Common myeloid progenitor, CD34-positive (primary cell): ENCODE measurements at places on chromosomes 11 and 22.
A peak's percentile ranks its signal among the peaks of the same experiment; 100 is the strongest.

DNA sequence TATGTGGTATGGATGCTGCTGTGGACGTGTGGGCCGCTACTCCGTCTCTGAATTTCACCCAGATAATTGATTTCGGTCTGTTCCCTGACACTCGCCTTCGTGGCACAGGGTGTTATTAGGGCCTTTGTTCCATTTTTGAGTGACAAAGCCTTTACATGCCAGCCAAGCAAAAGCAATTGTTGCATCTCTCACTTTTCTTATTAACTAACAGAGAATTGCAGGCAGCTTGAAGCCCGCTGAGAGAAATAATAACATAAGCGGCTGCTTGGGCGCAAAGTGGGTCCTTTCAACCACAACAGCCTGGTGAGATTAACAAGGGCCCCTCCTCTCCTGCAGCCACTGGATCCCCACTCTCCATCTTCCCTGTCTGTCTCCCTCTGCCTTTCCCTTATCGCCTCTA is 449.4 kb downstream of the NTM start:
- no peak for DNase-seq

DNA sequence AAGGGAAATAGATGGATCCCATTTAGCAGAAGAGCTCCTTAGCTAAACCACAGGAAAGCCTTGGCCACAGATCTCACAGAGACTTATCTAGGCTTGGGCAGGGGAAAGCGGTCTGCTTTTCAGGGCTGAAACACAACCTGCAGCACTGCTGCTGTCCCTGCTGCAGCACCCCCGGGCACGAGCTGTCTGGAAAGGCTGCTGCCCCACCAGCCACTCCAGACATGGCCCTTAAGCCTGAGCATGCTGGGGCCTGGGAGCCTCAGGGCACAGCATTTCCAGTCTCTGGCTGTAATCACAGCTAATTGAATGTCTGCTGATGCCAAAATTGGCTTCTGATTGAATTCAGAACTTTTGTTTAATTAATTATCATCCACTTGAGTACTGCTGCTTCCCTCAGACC is 115.0 kb downstream of the TMPRSS5 start:
- DNase-seq: no peak

GRCh38 chr11:70536051-70536877 is 137.9 kb downstream of the CTTN start:
- no peak for DNase-seq

- no peak for DNase-seq
Measured at GRCh38 chr11:22426915-22427314, 88.7 kb downstream of the SLC17A6 start.

DNA sequence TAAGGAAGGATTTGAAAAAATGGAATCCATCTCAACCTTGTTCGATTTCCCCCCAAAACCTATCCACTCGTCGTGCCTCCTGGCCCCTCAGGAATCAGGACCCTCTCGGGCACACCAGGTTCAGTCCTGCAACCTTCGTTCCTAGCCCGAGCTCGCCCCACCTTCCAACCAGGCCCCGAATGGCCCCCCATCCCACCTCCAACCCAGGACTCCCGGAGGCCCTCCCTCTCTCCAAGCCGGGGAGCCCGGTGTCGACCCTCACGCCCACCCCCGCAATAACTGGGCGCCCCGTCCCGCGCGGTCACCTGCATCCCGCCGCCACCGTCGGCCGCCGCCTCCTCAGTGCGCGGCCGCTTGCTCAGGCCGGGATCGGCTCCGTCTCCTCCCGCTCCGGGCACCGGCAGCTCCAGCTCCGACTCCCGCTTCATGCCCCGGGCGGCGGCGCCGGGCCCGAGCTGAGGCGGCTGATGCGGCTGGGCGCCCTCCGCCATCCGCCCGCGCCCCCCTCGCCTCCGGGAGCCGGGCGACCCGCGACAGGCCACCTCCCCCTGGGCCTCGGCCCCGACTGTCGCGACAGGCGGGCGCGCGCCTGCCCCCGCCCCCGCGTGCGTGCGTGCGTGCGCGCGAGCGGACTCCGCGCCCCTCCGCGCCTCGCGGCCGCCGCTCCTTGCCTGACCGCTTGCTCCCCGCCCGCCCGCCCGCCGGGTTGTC is 534 bp downstream of the RBFOX2 start:
- DNase-seq: no peak

DNA sequence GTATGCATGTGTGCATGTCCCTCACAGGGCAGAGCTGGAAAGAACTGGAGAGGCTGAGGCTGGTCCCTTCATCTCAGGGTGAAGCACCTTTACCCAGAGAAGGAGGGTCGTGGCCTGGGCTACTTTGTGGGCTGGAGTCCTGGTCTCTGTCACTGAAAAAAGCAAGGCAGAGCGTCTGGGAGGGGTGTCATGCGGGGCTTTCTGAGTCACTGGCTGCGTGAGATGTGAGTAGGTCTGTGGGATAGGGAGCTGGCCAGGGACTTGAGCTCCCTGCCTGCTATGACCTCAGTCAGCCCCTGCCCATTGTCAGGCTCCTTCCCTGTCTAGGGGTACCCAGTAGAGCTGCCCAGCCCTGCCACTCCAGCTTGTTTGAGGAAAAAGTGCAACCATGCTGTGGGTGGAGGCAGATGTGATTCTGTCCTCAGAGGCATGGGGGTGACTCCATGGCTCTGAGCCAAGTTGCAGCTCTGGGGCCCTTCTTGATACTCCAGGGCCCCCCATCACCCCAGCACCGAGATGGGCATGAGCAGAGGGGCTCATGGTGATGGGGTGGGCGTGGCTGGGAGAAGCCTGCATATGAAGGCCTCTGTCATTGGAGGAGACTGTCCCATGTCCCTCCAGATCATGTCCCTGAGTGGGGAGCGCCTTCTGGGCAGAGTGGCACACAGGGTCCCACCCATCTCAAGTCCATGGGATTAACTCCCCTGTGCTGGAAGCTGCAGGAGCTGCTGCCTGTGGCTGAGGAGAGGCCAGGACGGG is 27.8 kb downstream of the KCNQ1 start:
- no peak for DNase-seq

DNA sequence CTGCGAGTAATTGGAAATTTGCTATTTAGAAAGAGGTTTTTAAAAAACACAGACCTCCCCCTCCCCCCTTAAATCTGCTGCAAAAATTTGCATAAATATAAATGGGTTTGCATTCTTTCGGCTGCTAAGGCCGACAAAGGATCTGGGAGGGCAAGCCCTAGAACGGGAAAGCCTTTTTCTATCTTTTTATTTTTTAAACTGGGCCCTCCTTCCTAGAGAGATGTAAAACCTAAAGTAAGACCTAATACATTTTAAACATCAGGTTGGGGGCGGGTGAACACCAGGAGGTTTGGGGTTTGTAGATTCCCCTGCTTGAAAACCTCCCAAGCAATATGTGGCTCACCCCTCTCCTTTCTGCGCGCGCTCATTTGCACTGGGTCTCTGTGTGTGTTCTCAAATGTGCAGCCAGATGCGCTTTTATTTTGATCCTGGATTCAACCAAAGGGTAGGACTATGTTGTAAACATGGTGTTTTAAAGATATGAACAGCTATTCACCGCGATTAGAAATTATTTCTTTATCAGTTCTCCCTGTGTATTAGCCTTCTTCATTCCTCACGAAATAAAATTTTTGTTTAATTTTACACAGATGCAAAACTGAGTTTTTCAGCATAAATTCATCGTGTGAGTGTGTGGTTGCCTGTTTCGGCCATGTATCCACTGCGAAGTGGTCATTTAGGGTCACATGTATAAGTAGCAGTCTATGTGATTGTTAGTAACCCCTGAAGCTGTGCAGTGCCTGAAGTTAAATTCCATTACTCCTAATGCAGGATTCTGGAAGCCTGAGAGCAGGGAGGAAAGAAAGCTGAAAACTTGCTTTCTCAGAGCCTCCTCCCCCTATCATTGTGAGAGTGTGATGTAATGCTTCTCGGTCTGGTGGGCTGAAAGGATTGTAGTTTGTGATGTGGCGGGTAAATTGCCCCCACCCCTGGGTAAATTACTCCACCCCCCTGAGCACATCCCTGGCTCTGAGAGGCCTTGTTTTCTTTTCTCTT is 988 bp downstream of the TNRC6B start:
- DNase-seq: no peak

- no peak for DNase-seq
Measured at GRCh38 chr11:3042496-3043314, 14.5 kb downstream of the CARS1 start.

- no peak for DNase-seq
Measured at GRCh38 chr22:37273126-37273845, 9.0 kb upstream of the CYTH4 start.

DNA sequence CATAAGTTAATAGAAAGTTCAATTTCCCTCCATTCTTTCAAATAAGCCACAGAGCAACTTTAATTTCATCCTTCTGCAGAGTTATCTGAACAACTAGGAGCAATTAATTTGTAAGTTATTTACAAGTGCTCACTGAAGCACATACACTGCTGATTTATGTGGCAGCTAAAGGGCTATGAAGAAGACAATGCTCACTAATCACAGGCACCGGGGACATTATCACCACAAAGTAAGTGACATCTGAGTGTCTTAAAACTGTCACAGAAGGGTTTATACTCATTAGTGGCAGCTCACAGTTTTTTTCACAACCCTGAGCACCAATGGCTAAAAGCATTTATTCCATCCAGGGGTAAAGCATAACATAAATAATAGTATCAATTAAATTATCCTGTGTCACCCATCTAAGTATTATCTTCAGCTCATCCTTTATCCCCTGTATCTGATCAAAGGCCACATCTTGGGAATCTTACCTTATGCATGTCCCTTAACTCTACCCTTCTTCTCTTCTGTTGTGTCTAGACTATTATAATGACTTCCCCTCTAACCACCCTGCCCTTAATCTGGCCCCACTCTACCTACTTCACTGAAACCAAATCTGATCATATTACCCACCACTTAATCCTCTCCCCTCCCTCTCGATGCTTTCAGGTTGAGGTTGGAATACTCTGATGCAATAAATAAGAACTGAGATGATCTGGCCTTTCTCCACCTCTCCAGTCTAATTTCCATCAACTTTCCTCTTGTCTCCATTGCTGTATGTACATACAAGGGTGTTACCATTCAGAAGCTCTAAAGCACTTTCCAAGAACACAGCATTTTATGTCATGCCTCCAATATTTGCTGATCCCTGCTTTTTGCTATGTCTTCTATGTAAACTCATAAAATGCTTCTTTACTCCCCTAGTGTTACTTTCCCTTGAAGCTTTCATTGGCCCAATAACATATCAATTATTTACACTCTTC is 252.7 kb downstream of the CASP12 start:
- DNase-seq: no peak

DNA sequence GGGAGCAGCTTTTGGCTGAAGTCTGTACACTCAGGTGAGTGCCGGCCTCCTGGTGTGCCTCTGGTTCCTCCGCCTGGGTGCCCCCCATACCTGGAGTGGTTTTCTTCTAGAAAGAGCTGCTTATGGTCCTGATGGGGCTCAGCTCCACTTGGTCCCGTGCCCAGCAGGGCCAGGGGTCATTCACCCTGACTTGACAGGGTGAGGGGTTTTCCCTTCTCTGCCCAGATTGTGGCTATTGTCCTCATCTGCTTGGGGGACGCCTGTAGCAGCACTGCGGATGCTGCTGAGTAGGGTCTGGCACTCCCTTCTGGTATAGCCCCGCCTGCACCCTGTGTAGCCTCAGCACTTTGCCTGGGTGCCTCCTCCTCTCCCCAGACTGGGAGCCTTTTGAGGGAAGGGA is 8.2 kb downstream of the OMP start:
- DNase-seq: no peak

- peak; percentile 46 for DNase-seq
Measured at GRCh38 chr11:43467958-43468357, 109.2 kb downstream of the TTC17 start.

DNA sequence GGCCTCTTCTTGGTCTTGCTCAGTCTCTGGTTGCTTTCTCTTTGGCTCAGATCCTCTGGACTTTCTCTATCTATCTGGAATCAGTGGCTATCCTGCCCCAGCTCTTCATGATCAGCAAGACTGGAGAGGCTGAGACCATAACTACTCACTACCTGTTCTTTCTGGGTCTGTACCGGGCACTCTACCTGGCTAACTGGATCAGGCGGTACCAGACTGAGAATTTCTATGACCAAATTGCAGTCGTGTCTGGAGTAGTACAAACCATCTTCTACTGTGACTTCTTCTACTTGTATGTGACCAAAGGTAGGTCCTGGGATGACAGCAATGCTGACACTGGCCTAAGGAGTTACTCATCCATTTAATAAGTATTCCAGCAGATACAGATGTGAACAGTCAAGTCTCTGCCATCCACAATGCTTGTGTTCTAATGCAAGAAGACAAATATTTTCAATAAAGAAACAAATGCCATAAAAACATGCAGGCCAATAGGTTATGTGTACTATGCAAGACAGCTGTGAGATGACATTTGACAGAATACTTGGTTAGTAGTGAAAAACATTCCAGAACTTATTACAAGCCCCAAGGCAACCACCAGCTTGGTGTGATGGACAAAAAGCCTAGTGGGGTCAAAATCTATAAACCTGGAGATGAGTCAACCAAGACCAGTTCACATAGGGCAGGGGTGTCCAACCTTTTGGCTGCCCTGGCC is 13.4 kb downstream of the KDELR3 start:
- no peak for DNase-seq

DNA sequence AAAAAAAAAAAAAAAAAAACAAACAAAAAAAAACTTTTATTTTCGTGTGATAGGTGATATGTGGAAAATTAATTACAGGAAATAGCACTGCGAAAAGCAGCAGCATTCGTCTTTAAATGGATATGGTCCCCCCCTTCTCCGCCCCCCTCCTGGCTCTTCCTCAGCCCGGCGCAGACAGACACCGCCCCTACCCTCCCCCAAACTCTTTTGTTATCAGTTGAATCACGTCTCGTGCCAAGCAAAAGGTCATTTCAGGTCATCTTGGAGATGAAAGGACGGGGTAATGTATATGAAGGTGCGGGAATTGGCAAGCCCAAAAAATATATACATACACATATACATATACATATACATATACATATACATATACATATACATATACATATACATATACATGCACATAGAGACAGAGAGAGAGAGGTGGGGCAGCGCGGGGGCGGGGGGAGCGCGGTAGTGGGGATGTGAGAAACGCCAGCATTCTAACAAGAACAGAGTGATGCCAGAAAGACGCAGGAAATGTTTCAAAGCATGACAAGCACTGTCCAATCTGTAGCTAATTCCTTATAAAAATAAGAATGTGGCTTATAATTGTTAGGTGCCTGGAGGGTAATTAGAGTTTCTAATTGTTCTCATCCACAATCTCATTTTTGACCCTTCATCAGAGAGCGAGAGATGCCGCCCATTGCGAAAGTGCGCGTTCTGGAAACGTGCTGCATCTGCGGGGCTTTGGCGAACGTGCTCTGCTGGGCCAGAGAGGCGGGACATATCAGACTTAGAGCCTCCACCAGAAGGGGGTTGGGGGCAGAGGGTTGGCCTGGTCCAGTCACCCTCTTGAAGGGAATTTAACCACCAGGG is 214.5 kb upstream of the UBASH3B start:
- peak; percentile 52 for DNase-seq

DNA sequence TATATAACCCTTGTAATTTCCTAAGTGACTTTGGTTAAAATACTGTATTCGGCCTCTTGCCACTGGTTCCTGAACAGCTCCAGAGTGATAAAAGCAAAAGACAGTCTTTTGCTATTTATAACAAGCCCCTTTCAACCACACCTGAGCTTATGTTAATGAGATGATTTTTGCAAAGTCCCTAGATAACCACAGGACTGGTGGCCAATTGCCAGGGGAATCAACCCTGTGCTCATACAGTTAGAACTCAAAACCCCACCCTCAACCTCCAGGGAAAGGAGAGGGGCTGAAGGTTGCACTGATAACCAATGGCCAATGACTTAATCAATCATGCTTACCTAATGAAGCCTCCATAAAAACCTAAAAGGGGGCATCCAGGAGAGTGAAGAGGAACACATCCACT is 77.9 kb downstream of the SIK3 start:
- no peak for DNase-seq

GRCh38 chr11:41116970-41117369 is 342.5 kb downstream of the LRRC4C start:
- no peak for DNase-seq
